ENCODE measurements at places on chromosomes 2 and 18.
A peak's percentile ranks its signal among the peaks of the same experiment; 100 is the strongest.

GRCh38 chr2:84940088-84940470 is 30.9 kb upstream of the KCMF1 start:
- DNase-seq, result no peak

- no peak for DNase-seq
Measured at GRCh38 chr2:104476075-104476474, 377.8 kb upstream of the POU3F3 start.

GRCh38 chr2:19073522-19073921 is 284.9 kb downstream of the OSR1 start:
- DNase-seq, result peak; percentile 39

- DNase-seq, result no peak
Measured at GRCh38 chr2:45910473-45911060, 259.1 kb downstream of the PRKCE start.

- DNase-seq, result peak; percentile 53
Measured at GRCh38 chr2:201471732-201472393, 20.3 kb downstream of the STRADB start.

DNA sequence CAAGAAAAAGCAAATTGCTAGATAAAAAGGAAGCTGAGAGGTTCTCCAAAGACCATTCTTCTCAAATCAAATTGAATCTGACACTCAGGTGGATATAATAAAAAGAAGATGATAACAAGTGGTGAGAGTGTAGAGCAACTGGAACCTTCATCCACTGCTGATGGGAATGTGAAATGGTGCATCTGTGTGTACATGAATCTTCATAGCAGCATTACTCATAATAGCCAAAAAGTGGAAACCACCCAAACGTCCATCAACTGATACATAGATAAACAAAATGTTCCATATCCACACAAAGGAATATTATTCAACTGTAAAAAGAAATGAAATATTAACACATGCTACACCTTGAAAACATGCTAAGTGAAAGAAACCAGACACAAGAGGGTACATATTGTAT is 357.2 kb upstream of the EPHA4 start:
- no peak for DNase-seq

GRCh38 chr2:142865924-142866323 is 11.5 kb upstream of the KYNU start:
- DNase-seq, result no peak

GRCh38 chr2:235955664-235956063 is 212.5 kb downstream of the GBX2 start:
- DNase-seq, result no peak

- no peak for DNase-seq
Measured at GRCh38 chr2:234958746-234959395, 7.1 kb downstream of the SH3BP4 start.

DNA sequence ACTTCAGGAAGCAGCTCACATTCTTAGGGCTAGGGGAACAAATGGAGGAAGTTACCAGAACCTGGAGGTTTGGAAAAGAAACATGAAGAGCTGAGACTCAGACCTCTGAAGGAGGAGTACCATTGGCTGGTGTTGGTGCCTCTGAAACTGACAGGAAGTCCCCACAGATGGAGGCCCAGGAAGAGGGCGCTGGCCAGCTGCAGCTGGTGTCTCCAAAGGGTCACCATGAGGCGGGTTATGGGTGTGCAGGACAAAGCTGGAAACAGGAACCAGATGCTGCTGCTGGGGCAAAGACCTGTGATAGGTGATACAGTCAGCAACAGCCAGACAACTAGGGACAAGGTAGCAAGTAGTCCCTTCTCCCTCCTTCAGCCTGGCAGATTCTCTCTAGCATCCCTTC is 136.5 kb upstream of the SERPINE2 start:
- DNase-seq, result no peak

GRCh38 chr2:73920577-73921545 is 5.8 kb upstream of the DGUOK start:
- DNase-seq, result no peak

DNA sequence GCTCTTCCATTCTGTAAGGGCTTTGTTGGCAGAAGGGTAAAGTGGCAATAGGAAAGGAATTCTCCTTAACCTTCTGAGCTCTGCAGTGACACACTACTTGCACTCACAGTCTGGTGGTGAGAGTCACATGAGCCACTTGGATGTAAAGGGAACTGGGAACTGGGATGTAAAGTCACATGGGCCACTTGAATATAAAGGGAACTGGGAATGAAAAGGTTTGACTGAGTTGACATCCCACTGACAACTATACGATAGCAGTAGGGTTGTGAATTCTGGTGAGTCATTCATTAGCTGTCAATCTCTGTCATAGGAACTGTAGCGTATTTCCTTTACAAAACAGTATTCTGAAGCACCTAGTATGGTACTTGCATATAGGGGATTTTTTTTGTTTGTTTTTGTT is 5.5 kb downstream of the RPE start:
- DNase-seq, result no peak

DNA sequence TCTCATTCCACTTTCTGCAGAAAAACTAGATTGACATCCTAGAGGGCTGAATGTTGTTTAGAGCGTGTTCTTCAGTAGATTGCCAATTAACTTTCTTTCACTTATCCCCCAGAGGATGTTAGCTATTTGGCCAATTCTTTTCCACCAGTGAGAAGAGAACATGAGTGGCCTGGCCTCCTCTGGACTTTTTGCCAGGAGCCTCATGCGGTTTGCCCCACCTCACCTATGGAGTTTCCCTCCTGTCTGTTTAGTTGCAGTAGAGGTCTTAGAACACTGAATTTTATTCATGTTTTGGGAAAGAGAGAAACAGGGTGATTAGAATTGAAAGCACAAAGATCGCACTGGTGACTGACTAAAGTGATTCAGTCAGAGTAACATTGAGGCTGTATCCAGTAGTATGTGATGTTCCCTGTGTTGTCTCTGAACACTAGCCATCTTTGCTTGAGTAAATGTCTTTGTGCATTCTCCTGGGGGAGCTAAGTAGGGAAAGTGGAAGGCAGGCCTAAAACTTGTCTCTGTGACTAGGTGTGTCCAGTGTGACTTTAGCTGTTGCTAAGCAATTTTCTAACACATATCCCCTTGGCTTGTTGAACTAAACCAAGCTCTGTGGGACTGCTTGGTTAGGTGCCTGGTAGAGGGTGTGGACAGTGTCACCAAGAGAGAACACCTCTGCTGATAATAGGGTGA is 34.0 kb downstream of the UGP2 start:
- no peak for DNase-seq

- DNase-seq, result no peak
Measured at GRCh38 chr2:147559070-147559725, 285.6 kb upstream of the ACVR2A start.

All from HFFc6 (cell line).